ENCODE measurements at places on chromosomes 1 and 21.

- DNase-seq = no peak
These were observed 120.5 kb upstream of the KLHDC7A start for GRCh38 chr1:18360251-18360650.

- peak; percentile 66 for DNase-seq
These were observed 60.1 kb downstream of the AGPAT3 start for GRCh38 chr21:43925096-43925481.

DNA sequence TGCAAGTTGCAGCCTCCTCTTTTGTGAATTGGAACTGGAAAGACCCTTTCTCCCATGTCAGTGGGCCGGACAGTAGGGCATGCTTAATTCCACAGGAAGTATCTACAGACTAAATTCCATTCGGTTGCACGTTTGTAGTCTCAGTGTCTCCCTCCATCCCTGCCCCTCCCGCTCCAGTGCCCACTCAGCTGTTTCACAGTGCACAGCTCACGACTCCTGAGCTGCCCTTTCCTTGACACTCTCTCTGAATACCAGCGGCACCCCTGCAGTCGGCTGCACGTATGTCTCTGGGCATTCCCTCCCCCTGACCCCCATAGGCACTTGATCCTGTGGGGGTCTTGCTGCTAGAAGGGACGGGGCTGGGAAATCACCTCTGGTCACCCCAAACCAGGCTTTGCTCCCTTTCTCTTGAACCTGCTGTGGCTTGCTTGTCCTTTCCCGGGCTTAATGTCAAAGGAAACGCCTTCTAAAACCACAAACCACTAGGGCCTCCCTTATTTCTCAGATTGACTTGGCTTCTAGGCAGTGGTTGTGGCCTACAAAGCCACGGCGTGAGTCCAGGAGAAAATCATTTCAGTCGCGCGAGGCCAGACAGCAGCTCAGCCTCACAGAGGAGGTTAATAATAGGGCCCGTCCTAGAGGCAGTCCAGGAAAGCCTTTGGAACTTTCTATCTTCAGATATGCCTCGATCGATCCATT, 365.3 kb upstream of the PROX1 start:
- no peak for DNase-seq

DNA sequence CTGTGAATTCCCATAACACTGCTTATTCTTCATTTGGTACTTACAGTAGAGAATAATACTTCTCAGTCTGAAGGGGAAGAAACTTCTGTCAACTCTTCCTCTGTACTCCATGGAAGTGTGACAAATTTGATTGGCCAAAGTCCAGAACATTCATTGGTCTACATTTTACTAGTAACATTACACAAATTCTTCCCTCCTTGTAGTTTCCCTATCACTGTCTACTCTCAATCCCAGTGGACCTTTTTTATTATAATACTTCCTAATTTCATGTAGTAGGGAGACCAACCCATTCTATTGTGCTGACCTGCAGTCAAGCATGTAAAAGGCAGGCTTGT, 74.7 kb downstream of the ALG6 start:
- no peak for DNase-seq

DNA sequence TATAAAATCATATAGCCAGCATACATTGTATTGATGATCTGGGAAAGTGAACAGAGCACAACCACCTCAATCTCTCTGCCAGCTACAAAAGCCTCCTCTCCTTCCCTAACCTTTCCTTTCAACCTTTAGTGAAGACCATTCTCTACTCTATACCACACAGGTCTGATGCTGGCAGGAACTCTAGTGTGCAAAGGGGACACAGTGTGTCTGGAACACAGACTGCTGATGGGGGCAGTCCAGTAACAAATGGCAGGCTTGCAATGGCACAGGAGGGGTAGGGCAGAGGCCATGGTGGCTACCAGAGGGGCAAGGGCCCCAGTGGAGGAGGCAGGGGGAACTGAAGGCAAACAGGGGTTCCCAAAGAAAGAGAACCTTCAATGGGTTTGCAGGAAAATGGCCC, 37.0 kb downstream of the CEP170 start:
- DNase-seq = no peak

GRCh38 chr1:229536982-229537381, 21.5 kb downstream of the ABCB10 start:
- peak; percentile 41 for DNase-seq

DNA sequence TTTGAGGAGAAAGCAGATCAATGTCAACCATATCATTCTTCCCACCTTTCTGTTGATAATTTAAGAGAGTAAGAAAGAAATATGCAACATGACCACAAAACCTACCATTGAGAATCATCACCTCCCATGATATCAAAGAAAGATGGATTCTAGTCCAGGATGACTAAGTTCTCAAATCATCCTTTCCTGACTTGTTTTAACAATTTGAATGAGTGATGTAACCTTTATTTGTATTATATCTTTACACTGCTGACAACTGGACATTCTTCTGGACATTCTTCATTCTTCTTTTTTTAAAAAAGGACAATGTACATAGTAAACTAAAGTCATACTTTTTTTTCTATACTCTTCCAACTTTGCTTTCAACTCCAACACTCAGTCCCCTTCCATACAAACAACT, 9.5 kb downstream of the PSMB4 start:
- no peak for DNase-seq

DNA sequence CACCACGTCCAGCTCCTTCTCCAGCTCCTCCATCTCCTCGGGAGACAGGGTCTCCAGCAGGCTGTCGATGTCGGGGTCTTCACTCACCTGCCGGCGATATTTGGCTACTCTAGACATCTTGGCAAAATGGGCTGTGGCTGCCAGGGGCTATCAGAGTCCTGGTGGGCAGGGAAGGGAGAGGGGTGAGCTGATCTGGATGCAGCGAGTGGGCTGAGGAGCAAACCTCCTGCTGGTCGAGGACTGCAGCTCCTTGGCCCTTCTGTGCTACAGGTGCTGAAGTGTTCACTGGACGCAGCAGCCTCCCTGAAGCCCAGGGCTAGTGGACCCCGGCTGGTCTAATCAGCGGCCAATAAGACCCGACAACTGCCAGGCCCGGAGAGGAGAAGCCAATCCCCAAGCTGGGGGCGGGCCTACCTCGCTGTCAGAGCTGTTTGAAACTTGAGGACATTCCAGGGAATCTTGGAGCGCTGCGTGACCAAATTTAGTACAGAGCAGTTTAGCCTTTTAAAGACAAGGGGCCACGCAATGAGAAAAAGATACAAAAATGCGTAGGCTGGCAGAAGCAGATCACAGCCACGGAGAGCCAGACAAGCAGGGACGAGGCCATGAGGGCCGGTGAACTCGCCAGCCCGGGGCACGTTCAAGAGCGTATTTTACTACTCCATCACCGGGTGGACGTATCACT, at the start of gene LMOD1:
Gene LMOD1, minus strand, starts transcription at position 325 of the 685 bp plus-strand sequence. Its CDS starts 208 bp downstream, at position 117.
- DNase-seq = peak; percentile 48

- DNase-seq = peak; percentile 18
These were observed 58.0 kb downstream of the LGR6 start for GRCh38 chr1:202251424-202252256.

- peak; percentile 38 for DNase-seq
These were observed 9.4 kb upstream of the FMO3 start for GRCh38 chr1:171081314-171081753.

DNA sequence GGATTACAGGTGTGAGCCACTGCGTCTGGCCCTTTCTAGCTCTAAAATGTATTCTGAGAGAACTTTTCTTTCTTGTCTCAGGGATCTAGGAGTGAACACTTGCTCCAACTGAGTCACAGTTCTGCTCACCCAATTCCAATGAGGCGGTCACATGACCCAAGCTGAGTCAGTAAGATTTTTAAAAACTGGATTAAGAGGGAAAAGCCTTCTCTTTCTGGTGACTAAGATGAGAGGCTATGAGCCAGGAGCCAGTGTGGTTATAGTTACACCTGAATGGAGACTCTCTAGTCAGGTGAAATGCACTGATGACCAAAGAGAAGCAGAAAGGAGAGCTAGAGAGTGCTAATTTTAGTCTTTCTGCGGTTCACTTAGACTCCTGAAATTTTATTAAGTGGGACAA, 9.5 kb upstream of the DEPDC1 start:
- DNase-seq = no peak

DNA sequence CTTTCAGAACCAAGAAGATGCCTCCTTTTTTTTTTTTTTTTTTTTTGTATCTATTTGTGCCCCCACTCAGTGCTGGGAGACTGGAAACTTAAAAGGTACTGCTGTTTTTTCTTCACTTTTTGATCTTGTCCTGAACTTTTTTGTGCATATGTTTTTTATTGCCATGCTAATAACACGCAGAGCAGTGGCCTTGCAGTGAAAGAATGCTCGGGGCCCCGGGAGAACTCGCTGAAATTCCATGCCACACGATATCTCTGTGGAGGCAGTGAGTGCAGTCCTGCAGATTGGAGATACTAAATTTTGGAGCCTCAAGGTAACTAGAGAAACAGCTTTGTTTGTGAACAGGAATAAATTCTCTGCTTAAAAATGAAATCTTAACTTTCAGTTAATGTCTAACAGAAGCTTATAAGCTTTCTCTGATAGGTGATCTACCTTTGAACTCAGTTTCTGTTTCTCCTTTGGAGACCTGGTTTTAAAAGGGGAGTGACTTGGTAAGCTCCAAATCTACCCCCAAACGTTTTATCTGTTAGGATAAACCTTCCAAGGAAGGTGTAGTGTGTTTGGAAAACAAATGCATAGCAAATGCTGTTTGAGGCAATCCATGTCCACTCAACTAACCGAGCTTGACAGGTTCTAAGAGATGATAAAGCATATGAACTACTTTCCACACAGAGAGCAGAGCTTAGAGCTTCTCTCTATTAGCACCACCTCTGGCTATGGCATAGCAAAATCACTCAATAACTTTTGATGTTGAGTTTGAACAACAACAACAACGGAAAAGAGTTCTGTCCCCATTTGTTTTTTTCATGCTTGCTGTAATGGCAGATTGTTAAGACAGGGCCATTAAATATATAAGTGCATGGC, 113.7 kb upstream of the PLXNA2 start:
- no peak for DNase-seq

GRCh38 chr1:31239653-31240241, at the start of gene NKAIN1:
TSS of gene NKAIN1 (minus strand) at chr1:31239887. CDS start at chr1:31239547, 340 bp downstream.
- DNase-seq = peak; percentile 46

GRCh38 chr1:7538849-7539768, 232.0 kb upstream of the VAMP3 start:
- DNase-seq = peak; percentile 24

DNA sequence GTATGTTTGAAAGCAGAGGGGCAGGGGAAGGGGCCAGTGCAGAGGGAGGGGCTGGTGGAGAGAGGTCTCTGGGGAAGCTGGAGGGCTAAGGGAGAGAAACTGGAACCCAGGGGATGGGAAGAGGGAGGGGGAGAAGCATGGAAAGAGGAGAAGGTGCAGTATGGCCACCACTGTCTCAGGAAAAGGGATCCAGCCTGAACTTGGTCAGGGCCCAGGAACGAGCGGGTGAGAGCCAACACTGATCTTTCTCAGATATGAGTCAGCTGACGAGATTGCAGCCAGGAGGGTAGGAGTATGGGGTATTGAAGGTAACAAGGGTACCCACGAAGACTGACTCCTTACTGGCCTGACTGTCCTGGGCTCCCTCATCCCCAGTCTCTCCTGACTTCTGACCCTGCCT, 18.0 kb downstream of the TIE1 start:
- DNase-seq = no peak

DNA sequence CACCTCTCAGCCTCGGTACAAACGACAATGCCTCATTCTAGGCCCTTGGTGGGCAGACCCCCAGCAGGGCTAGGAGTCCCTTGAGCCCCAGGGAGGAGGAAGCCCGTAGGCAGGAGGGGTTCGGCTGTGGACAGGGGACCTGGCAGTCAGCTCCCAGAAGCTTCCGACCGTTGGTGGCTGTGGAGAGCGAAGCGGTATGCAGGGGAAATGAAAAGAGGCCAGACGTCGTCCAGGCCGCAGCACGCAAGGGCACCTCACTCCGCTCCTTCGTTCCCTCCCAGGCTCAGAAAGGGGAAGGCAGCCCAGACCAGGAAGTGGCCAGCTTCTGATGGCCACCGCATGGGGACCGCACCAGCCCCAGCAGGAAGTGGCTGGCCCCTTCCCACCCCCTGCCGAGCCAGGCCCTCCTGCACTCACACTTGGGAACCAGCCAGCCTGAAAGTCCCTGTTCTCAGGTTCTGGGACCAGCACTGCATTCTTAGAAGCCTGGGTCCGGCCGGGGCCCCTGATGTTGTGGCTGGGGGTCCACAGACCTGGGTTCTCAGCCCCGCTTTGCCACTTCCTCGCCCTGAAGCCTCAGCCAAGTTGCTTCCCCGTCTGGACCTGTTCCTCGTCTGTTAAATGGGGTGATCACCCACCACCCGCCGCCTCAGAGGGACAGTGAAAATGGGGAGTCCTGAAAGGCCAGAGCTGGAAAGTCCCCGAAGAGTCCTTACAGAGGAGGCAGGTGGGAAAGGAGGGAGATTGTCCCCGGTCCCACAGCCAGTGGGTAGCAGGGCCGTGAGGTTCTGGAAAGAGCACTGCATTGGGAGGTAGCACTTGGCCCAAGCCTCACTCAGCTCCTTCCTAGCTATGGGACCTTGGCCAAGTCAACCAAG, 104.0 kb upstream of the RUNX3 start:
- DNase-seq = peak; percentile 95

DNA sequence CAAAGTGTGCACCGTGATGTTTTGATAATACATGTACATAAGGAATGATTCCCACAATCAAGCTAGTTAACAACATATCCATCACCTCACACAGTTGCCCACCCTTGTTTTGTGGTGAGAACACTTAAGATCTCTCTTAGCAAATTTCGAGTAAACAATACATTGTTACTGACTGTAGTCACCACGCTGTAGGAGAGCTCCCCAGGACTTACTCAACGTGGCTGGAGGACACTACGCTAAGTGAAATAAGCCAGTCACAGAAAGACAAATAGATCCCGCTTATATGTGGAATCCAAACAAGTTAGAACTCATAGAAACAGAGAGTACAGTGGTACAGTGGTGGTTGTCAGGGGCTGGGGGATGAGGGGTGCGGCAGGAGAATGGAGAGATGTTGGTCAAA, 24.8 kb downstream of the GPR137B start:
- no peak for DNase-seq

- DNase-seq = peak; percentile 45
These were observed 24.8 kb downstream of the SLC19A1 start for GRCh38 chr21:45517249-45518065.

DNA sequence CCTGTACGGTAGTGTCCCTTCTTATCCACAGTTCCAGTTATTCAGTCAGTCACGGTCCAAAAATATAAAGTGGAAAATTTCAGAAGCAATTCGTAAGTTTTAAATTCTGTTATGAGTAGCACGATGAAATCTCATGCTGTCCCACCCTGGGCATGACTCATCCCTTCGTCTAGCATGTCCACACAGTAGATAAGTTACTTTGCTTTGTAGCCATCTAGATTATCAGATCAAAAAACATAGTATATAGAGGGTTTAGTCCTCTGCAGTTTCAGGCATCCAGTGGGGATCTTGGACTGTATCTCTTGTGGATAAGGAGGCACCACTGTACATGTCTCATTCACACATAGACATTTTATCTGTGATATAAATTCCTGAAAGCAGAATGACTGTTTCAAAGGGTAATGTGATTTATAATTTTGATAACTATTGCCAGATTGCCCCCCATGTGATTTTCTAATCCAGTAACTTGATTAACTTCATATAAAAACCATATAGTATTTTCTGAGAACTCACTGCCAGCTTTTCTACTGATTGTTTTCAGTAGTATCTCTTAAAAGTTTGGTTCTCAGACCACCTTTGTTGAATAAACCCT, 143.3 kb downstream of the DYRK1A start:
- peak; percentile 49 for DNase-seq

- DNase-seq = no peak
These were observed 415.6 kb downstream of the SMYD3 start for GRCh38 chr1:246091477-246091876.

All from hematopoietic multipotent progenitor cell treated with erythropoietin and hydrocortisone succinate and interleukin-3 and kit ligand, for 4 days (in vitro differentiated cells).